DMS 273 treated with DMSO at 0.1 percent for 48 hours (cell line): ENCODE measurements at places on chromosomes 12 and 14.

DNA sequence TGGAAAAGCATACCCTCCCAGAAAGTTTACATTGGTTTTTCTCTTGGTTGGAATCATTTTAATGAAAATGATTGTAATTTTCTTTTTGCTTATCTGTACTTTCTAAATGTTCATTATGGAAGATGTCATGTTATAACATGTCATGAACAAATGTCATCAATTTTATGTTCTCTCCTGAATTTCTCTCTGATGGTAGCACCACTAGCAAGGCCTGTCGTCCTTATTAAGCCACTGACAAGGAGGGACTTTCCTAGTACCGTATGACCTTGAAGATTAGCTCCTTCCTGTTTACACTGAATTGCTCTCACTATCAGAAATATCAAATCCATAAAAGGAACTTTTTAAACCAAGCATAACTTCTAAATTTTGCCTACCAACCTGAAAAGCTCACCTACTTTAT lies 99.0 kb downstream of the ESR2 start:
- DNase-seq = no peak

- DNase-seq = no peak
Measured at GRCh38 chr14:74348241-74348734, at the start of gene VRTN. Gene VRTN (plus strand): TSS chr14:74348471. CDS start chr14:74356784, 8,313 bp downstream.

GRCh38 chr12:95593266-95593871 lies 42.1 kb upstream of the USP44 start:
- no peak for DNase-seq

- no peak for DNase-seq
Measured at GRCh38 chr12:87336814-87337336, 692.3 kb downstream of the C12orf50 start.

- DNase-seq = no peak
Measured at GRCh38 chr12:3901116-3901515, 27.9 kb upstream of the PARP11 start.

DNA sequence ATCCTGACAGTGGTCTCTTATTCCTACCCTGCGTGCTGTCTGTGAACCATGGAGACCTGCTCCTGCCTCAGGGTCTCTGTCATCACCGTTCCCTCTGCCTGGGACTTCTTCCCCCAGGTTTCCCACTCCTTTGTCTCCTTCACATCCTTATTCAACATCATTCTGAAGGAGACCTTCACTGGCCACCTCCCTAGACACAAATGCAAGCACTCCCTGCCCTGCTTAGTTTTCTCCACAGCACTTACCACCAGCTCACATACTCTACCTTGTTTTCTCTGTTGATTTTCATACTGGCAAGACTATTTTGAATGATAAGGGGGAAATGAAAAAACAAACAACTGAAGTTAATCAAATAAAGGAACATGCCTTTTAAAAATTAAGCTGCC lies 192.8 kb downstream of the ANO6 start:
- DNase-seq = no peak

GRCh38 chr14:68506645-68507419 lies 286.0 kb downstream of the ZFP36L1 start:
- no peak for DNase-seq

GRCh38 chr12:100986595-100987547 lies 192.3 kb downstream of the ANO4 start:
- no peak for DNase-seq

- DNase-seq = no peak
Measured at GRCh38 chr12:54036620-54037359, 3.9 kb downstream of the HOXC5 start.

DNA sequence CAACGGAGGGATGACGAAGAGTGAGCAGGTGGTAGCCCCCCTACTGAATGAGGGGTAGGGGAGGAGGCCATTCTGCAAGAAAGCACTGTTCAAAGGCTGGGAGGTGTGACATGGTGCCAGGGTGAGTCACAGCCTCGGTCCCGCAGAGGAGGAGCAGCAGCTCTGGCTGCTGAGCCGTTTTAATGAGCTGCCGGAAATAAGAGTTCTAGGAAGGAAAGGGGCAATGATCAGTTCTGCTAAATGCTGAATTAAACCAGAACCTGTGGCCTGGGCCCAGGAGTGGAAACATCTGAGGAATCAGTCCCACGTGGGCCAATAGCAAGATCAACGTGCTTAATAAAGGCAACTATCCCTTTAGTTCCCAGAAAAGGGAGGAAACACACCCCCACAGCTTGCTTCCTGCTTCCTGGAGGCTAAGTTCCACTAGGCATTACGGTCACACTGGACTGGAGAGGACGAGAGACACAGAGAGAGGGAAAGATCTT lies 3.6 kb downstream of the ABCD4 start:
- no peak for DNase-seq

DNA sequence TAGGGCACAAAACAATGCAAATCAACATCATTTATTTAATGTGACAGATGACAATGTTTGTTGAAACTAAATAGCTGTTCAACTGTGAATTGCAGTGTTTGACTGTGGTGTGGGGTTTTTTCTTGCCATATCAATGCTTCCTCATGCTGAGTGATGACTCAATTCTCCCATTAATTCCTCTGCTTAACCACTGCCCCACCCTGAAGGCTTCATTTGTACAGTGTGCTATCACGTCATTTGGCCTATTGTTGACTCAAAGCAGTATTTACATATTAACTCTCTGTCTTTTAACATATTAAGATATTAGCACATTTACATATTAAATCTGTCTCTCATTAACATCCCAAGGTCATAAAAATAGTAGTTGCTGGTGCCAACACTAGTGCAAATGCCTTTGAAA lies 164.8 kb upstream of the NRXN3 start:
- no peak for DNase-seq

DNA sequence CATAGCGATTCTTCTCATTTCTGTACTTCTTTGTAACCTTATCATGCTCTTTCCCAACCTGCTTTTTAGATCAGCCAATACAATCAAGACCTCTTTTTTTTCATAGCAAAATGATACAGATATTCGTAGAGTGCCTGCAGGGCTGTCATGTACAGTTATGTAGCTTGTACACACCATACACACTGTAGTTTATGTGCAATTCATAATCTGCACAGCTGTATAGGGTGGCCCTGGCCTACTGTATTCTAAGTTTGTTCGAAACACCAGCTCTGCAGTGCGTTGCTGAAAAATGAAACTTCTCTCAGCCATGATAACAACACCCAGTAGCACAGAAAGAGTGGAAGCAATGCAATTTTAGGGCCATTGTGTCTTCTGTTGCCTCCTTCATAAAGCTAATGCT lies 15.7 kb upstream of the PALS1 start:
- no peak for DNase-seq

DNA sequence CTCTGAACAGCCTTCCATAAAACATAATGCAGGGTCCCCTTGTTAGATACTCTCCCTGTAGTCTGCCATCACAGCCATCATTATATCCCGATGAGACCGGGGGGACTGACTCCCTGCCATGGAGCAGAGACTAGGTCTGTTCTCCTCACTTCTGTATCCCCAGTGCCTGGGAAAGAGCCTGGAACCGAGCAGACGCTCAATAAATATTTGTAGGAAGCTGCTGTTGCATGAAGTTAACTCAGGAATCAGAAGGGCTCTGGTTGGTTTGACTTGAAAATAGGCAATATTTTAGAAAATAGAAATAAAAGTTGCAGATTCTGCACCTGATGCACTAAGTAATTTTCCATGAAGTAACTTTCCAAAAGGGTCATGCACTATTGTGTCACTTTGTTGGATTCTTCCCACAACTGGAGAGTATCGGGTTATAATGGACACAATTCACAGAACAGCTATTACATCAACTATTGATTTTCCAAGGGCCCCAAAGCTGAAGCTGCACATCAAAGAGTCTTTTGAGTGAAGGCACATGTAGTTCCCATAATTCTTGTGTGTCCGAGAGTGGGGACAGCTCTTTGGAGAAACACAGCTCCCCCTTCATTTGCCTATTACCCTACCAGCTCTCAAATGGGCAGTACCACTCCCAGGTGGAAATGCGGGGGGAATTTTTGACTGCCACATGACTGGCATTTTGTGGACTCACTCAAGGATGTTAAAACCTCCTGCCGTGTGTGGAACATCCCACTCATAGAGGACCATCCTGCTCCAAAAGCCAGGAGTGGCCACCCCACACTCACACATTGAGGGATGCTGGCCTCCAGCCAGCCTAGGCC lies 18.8 kb downstream of the CLMN start:
- DNase-seq = no peak

DNA sequence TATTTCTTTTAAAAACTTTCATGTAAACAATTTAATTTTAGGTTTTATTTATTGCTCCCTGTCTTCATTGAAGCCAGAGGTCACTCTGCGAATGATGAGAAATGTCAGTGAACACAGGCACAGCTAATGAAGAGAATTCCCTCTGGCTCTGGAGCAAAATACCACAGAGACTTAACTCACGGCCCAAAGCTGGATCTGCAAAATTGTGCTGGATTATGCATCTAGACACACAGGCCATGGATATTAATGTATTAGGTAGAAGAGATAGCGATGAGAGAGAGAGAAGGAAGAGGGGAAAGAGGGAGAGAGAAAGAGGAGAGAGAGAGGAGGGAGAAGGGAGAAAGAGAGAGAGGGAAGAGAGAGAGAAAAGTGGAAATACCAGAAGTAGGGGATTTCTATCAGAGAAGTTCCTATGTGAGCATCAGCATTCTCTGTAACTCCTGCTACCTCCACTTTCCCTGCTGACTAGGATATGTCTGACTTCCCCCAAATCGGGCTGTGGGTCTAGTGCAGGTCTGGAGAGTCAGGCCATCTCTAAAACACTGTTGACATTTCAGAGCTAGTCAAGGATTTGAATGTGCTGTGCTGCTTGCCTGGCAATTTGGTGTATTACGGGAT lies 3.7 kb downstream of the ARHGDIB start:
- no peak for DNase-seq
